ENCODE measurements at places on chromosomes 2 and 18.

DNA sequence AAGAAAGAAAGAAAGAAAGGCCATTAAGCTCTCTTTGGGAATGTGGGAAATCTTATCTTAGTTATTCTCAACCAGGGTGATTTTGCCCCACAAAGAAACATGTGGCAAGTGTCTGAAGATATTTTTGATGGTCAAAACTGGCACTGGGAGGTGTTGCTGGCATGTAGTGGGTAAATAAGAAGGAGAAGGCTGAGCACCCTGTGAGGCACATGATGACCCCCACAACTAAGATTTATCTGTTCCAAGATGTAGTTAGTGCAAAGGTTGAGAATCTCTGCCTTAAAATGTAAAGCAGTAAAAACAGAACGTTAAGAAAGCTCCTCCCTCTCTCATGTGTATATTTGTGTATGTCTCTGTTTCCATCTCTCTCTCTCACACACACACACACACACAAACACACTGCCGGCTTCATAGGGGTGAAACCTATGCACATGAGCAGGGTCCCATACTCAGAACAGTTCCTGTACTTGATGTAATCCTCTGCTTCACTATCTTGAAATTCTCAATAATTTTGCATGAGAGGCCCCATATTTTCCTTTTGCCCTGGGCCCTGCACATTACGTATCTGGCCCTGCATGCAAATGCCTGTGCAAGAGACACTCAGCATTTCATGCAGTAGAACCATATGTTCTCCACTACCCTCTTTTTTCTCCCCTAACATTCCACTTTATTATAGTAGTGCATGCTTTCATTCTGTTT lies 94.3 kb downstream of the MREG start:
- DNase-seq = no peak

- no peak for DNase-seq
Observed at GRCh38 chr2:64630752-64631151, 23.0 kb downstream of the SERTAD2 start.

DNA sequence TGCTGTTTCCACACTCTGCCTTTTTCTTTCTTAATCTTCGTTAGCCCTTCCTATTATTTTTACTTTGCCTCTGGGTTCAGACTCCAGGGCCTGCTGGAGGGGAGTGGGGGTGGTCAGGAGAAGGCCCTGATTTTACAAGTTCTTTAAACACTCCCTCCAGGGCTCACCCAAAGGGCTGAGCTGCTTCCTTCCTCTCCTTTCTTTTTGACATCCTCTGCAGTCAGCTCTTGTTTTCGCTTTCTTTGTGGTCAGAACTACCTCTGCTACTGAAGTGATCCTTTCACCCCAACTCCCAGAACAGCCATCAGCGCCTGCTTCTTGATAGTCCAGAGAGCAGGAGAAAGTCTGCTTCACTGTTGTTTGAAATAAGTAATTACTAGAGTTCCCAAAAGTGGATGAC lies 925.7 kb downstream of the EPHA4 start:
- DNase-seq = no peak

DNA sequence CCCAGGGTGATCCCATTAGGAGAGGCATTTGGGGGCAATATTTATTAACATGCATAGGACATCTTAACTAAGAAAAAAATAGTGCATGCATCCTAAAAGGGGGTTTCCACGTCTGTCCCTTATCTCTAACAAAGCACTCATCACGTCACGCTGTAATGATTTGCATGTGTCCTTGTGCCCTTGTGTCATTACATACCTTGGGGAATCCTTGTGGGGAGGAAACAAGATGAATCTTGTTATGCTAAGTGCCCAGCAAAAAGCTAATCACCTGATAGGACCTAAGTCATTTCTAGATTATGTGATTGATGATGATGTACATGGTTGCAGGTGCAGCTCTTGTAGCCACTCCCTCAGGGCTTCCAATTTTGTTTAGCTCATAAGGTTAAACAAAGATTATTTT lies 250.9 kb downstream of the FBXO15 start:
- no peak for DNase-seq

DNA sequence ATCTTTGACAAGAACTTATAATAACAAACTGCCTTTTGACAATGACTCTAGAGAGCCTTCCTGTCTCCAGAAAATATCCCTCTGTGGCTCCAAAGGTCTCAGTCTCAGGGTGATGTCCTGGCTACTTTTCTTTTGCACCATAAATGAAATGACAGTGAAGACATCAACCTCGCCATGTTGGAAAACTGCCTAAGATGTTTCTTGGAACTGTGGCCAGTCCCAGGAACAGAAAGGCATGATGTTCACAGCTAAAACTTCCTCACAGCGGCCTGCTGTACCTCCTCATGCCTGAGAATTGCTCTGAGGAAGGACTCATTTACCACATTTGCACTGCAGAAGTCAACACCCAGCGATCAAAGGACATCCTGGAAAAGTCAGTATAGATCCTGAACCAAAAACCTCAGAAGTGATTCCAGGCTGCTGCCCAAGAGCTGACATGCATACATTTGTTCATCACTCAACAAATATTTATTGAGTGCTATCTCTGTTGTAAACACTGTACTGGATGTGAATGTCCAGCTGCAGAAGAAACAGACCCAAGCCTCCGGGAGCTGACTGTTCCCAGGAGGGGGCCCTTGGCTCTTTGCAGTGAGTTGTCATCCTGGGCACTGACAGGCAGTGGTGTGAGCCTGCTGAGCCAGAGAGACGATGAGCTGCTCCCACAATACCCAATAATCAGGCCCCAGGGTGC lies 64.3 kb upstream of the ACSL3 start:
- no peak for DNase-seq

GRCh38 chr18:50711386-50711785 lies 108.4 kb downstream of the MRO start:
- no peak for DNase-seq

DNA sequence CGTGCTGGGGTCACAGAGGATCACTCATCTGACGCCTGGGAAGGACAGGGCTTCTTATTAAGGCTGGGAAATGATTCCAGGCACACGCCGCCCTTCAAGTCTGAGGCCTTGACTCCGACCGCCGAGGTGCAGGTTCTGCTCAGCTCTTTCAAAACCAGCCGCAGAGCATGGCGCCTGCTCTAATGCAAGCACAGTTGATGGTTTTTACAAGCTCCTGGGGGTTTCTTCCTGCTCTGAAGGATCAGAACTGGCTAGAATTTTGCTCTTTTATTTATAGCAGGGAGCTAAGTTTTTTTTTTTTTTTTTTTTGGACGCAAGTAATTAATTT lies 32.0 kb downstream of the CDCA7 start:
- DNase-seq = no peak

DNA sequence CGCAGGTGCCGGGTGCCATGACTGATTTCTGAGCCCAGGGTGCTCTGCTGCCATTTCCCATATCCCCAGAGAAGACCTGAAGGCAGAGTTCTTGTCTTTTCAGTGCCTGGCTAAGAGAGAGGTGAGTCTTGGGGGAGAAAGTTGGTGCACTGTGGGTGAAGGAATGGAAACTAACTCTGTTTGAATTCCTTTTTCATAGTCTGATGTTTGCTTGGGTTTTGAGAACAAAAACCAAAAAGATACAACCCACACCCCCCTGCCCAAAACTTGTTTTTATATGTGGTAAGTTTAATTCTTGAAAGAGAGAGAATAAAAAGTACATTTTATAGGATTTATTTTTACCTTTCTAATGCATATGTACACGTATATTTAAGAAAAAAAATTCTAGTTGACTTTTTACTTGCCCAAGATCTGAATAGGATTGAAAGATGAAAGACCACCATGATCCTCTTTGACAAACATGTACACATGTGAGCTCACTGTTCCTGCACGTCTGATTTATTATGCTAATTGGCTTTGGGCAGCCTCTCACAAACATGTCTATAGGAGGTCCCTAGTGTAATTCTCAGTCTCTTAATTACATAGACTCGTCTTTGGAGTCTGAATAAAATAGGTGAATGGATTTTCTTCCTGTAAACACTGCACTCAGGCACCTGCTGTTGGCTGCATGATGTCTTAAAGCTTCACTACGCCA lies 46.3 kb downstream of the ARL4C start:
- DNase-seq = no peak

DNA sequence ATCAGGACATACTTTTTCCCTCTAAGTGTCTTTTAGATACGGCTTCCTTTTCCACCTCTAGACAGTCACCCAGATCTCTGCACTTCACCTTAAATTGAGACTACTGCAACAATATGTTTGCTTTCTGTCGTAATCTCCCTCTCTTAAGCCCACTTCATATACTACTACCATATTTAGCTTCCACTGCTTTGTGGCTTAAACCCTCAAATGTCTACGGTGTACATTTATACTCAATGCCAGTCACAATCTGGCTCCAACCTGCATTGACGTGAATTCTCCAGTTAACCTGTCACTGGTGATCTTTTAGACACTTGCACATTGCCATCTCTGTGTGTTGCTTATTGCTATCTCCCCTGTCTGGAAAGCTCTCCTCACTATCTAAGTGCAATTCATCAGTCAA lies 56.4 kb downstream of the ICOS start:
- no peak for DNase-seq

GRCh38 chr18:47265197-47265596 lies 13.7 kb upstream of the SKOR2 start:
- DNase-seq = no peak

DNA sequence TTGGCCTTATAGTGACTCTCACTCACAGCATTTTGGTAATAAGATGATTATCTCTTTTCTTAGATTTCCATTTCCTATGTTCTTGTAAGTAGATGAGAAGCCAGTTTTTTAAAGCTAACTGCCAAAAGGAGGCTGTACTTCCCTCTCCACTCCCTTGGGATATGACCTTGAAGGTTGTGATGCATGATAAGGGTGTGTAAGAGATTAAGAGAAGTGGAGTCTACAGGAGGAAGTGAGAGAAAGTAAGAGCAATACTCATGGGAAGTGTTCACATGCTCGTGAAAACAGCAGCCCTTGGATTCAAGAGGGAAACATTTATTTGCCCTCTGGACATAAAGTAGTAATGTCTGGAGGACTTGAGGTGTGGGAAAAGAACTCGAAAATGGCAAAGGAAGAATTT lies 171.5 kb downstream of the EVA1A start:
- DNase-seq = no peak

- peak; percentile 55 for DNase-seq
Observed at GRCh38 chr2:72993147-72993932, 76.0 kb downstream of the EMX1 start.

DNA sequence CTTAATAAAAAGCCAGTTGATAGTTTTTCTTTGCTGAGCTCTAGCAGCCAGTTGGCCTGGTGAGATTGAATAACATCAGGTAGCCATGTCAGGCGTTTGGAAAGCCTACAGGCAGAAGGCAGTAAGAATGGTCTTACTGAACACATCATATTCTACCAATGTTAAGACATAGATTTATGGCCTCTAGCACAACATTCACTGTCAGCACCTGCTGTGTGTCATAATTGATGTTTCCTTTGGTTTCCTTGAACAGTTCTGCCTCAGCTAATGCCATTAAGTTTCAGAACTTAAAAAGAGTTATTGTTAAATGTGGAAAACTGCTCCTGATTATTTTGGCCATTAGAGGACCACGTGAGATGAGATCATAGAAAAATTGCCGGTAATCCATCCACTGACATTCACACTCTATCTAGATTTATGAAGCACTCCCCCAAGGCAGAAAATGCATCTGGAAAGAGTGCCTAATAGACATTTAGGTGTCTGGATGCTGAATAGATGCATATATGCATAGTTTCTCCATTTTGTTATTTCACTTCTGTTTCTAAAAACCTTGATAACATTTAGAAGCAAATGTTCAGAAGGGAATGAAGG lies 434.7 kb downstream of the PTPRM start:
- DNase-seq = no peak

DNA sequence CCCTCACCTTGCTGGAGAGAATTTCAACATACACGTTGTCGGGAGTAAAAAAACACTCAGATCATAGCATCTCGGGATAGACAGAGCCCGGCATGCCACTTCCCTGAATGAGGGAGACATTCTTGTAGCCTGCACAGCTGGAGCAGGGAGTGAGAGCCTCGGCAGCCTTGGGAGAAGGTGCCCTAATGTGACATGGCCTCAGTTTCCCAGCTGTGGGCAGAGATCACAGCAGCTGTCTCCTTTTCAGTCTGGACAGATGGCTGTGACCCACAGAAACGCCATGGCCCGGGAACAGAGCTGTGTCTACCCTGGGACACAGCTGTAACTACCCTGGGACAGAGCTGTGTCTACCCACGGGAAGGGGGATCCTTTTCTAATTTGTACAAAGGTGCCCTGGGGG lies 55.9 kb downstream of the HS1BP3 start:
- peak; percentile 52 for DNase-seq

GRCh38 chr18:4276953-4277585 lies 178.0 kb downstream of the DLGAP1 start:
- DNase-seq = no peak

- no peak for DNase-seq
Observed at GRCh38 chr2:182866095-182866460, 359 bp downstream of the FRZB start.

DNA sequence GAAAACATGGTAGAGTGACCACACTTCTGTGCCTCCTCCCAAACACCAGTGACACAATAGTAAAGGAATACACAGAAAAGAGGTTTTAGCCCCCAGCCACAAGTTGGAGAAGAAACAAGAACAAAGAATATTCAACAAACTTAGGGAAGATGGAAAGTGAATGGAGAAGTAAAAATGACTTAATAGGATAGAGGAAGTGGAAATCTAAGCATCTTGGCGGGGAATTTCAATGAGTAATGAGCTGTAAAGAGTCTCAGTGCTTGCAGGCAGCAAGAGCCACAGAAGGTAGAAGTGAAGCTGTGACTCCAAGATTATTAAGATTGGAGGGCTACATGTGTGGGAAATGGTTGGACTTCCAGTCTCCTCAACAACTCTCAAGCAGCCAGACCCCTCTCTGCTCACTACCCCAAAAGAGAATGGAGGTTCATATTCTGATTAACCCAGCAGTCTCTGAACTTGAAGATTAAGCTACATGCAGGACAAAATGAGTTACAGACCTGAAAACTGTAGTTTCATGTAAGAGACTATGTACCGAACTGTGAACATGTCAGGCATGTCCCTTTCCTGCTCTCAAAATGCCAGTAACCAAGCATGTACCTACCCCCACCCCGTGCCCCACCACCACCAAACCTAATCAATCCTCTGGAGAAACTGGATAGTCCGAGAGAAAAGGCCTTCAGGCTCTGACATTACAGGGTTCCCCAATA lies 16.9 kb upstream of the HNRNPLL start:
- no peak for DNase-seq
